ENCODE measurements at places on chromosomes 4 and X.

DNA sequence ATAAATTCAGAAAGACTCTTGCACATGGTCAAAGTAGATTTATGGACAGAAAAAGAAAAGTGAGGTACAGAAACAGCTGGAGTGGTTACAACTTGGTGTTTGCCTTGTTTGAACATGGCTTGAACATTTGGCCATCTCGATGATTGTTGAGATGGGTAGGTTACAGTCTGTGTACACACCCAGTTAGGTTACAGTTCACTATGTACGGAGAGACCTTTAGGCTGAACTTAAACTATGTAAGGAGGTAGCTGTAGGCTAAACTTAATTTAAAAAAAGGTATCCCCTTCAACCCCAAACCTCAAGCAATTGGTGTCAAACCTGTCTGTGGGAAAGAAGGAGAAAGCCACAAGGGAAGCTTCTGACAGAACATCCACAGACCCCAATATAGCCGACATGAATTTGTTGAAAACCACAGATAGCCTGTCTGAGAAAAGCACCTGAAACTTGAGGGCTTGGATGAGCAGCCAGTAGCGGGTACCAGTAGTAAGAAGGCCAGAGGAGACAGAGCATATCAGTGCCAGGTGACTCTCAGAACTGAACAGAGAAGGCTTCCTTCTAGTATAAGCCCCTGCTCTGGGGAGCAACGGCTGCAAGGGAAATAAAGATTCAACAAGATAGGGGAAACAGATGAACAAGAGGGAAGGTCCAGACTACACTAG is 247.9 kb upstream of the GALNTL6 start:
- no peak for DNase-seq

DNA sequence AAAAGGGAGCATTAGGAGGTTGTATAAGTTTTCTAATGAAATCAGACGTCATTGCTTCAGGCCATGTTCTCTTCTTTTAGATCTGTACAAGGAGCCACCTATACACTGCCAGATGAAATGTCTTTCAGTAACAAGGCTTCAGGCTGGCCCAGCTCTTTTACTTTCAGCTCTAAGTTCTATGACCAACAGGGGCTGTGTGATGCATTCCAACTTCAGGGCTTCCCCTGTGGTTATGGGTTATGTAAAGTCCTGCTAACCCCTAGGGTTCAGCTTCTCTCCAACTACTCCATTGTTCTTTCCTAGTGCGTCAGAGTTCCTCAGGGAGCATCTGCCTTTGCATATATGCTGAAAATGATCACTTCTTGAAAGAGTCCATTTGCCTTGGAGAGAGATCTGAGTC is 79.4 kb upstream of the TTC29 start:
- DNase-seq = no peak

GRCh38 chr4:184473499-184474262 is 669 bp downstream of the IRF2 start:
- DNase-seq = no peak

- no peak for DNase-seq
Observed at GRCh38 chr4:128068918-128069317, 7.8 kb downstream of the LARP1B start.

- DNase-seq = no peak
Observed at GRCh38 chr4:23878912-23879732, 10.7 kb downstream of the PPARGC1A start.

GRCh38 chr4:185991770-185992169 is 77.2 kb upstream of the TLR3 start:
- no peak for DNase-seq

- DNase-seq = no peak
Observed at GRCh38 chr4:37620176-37620575, 66.0 kb downstream of the RELL1 start.

DNA sequence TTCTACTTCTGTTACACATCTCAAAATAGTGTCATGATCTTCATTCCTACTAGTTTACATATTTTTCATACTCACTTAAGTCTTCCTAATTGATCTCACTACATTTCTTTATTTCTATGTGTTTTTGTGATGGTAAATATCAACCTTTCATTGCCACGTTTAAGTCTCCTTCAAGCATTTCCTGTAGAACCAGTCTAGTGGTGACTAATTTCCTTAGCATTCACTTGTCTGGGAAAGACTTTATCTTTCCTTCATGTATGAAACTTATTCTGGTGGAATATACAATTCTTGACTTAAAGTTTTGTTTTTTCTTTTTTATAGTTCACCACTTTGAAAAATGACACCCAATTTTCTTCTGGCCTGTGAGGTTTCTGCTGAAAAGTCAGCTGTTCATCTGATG is 181.4 kb upstream of the NEIL3 start:
- DNase-seq = no peak

- no peak for DNase-seq
Observed at GRCh38 chr4:93103042-93103441, 725.5 kb upstream of the ATOH1 start.

GRCh38 chrX:106626789-106627188 is 15.0 kb downstream of the RADX start:
- DNase-seq = no peak

GRCh38 chr4:110294165-110294564 is 95.8 kb upstream of the ELOVL6 start:
- no peak for DNase-seq

DNA sequence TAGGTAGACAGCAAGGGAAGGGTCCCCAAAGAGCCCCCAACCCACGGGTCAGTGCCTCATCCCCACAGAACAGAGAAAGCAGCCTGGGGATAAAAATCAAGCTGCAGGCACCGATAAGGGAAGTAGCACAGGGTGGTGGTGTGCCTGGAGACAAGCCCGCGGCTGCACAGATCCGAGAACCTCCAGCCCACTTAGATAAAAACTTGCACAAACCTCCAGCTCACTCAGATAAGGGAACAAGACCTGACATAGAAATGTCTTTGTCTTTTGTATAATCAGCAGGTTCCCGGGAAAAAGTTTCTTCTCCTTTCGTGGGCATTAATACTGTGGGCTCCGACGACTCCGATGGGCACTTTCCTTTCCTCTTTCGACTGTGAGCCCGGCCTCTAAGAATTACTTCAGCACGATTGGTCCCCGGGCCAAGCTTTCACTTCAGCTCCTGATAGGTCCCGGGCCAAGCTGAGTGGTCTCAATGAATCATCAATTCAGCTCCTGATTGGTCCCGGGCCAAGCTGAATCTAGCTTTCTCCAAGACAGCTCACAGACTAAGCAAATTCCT is 32.4 kb downstream of the PRDX4 start:
- peak; percentile 32 for DNase-seq

DNA sequence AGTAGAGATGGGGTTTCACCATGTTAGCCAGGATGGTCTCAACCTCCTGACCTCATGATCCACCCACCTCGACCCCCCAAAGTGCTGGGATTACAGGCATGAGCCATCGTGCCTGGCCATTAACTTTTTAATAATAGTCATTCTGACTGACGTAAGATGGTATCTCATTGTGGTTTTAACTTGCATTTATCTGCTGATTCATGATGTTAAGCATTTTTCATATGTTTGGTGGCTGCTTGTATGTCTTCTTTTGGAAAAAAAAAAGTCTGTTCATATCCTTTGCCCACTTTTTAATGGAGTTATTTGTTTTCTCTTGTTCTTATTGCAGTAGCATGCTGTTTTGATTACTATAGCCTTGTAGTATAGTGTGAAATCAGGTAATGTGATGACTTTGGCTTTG is 45.8 kb downstream of the ANXA10 start:
- no peak for DNase-seq

- no peak for DNase-seq
Observed at GRCh38 chrX:1455948-1456280, 3.2 kb upstream of the ASMTL start.

DNA sequence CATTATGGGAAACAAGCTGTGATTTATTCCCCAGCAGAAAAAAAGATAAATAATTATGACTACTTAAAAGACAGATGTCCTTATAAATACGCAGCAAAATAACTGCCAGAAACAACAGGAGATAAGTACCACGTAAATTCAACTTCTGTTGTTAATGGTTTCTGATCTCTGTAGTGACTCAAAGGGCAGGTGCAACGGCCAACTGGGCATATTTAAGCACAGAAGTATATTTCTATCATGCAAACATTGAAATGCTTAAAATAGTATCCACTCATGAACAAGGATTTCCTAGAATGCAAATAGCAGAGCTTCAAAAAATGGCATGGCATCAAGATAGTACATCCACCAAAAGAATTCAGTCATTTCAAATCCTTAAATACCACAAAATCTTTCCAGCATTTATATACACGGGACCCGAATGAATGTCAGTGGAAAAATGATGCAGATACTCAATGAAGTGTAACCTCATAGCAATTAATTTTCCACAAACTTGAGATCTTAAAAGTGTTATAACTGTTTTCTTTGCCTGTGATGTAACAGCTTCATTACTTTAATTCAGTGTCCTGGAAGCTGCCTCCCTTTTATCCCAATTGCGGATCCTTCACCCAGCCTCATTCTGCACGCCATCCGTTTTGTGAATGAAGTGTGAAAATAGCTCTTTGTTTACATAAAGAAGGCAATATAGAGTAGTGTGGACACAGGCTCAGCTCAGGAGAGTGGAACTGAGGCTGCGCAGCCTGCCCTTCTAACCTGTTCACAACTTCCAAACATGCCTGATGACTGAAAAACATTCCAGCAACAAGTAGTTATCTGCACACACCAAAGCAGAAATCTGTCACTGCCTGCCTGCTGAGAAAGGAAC is 10.2 kb downstream of the PDGFC start:
- no peak for DNase-seq
